ENCODE measurements at places on chromosomes 2 and 18. TPM values are rescaled to one million over a fixed set of nuclear protein-coding genes. Genes with fewer than 3 reads are reported as not detected.

Gene GPR75
- 0.86 TPM for total RNA-seq

Gene PARD6G
- total RNA-seq, result 1.7 TPM

Gene NR4A2
- 1.5 TPM for total RNA-seq

Gene DSG1
- total RNA-seq, result 0.89 TPM

Gene SULT1C4
- 2.7 TPM for total RNA-seq

Gene IL36RN
- not detected for total RNA-seq

Gene POTEJ
- not detected for total RNA-seq

Gene AMER3
- not detected for total RNA-seq

Gene REG1B
- not detected for total RNA-seq

Gene PSMD14
- total RNA-seq, result 42.8 TPM

Gene PLEKHH2
- 1.2 TPM for total RNA-seq

Gene POTEE
- not detected for total RNA-seq

Gene ASB18
- total RNA-seq, result 4.5 TPM

Gene INO80B
- 19.6 TPM for total RNA-seq

Gene NPHP1
- 4.5 TPM for total RNA-seq

Gene PSMA8
- 0.48 TPM for total RNA-seq

DNA sequence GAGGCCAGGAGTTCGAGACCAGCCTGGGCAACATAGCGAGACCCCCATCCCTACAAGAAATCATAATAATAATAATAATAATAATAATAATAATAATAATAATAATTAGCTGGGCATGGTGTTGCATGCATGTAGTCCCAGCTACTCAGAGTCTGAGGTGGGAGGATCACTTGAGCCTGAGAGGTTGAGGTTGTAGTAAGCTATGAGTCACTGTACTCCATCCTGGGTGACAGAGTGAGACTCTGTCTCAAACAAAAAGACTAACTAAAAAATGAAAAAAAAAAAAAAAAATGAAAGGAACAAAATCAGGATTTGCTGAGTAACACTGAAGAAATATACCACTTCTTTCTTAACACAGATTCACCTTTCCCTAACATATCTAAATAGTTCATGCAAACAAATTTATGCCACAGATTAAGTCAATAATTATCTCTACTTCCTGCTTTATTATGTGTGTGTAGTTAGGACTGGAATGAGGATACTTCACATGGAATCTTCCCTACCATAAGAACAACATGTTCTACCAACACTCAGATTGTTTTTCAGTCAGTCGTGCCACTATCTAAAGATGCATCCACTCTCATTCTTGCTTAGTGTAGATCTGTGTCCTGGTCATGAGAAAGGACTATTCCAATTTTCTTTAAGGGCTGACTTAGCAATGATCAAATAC lies 928.7 kb downstream of the SLC4A3 start:
- no peak for DNase-seq

DNA sequence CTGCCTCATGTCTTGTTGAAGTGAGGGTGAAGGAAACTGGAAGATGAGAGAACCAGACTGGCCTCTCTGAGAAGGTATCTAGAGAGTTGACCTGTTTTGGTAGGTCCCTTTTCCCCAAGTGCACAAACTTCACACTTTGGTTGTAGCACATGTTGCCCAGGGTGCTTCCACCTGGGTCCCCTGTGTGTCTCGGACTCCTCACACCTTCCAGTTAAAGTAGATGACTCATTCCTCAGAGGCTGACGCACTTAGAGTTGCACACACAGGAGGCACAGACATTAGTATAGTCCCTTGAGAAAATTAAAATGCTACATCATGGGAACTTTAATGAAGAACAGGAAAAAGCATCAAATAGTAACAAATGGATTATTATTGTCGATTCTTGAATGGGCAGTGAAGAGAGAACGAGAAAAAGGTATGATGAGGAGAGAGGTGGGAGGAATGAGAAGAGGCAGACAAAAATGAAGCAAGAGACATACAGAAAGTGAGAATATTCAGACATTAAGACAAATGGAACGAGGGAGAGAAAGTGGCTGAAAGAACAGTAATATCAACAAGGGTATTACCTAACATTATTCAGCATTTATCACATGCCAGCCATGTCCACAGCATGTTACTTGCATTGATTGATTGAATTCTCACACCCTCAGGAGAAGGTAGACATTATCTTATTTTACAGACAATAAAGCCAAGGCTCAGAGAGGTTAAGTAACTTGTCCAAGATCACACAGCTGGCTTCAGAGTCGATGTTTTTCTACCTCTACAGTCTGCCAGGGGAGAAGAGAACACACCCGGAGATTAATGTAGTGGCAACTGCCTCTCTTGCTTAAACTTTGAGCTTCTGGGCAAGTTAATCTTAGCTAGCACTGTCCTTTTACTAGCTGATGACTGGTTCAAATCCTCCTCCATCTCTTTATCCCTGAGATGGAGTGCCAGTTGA lies 68.6 kb downstream of the FHOD3 start:
- DNase-seq, result no peak

DNA sequence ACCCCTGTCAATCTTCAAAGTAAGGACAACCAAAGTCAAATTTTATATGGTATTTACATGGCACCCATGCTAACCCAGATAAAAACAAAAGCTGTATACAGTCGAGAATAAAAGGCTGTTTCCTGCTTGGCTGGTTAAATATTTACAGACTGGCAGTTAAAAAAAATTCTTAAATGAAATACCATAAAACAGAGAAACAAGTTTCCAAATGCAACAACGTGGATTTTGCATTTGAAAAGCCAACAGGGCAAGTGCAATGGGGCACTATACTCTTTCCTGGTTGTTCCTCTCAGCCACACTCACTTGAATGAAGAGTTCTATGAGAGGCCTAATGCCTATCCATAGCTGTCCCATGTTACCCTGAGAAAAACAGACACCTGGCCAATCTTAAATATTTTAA lies 6.1 kb upstream of the NR4A2 start:
- no peak for DNase-seq

DNA sequence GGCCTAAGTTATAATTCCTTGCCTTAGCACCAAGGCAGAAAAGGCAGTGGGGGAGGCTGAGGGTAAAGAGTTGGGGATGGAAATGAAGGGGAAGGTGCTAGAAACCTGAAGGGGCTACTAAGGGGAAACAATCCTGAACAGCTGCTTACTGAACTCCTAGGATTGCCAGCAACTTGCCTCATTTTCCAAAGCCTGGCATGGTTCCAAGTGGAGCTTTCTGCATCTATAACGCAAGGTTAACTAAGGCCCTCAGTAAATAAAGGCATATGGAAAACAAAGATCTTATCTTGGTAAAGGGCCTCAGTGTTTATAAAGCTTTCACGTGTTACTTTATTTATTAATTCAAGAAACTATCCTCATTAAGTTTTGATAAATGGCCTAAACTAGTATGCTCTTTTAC lies 10.9 kb downstream of the MEP1B start:
- DNase-seq, result no peak

DNA sequence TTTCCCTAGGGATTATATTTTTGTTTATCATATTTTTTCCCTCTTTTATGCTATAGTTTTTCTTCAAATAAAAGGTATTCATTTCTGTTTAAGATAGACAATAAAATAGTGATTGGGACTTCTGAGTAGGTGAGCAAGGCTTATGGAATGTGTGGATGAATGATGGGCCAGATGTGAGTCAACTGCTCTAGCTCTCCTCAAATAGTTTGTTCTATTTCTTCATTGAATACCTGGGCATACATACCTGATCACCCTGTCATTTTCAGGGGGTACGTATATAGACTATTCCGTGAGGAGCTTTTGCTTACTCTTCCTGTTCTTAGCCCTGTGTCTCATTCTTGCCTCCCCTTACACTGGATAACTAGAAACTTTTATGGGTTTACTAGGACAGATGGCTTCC lies 41.9 kb downstream of the BABAM2 start:
- no peak for DNase-seq

- DNase-seq, result peak; percentile 83
These were observed 16.9 kb downstream of the INPP4A start for GRCh38 chr2:98461498-98462049.

DNA sequence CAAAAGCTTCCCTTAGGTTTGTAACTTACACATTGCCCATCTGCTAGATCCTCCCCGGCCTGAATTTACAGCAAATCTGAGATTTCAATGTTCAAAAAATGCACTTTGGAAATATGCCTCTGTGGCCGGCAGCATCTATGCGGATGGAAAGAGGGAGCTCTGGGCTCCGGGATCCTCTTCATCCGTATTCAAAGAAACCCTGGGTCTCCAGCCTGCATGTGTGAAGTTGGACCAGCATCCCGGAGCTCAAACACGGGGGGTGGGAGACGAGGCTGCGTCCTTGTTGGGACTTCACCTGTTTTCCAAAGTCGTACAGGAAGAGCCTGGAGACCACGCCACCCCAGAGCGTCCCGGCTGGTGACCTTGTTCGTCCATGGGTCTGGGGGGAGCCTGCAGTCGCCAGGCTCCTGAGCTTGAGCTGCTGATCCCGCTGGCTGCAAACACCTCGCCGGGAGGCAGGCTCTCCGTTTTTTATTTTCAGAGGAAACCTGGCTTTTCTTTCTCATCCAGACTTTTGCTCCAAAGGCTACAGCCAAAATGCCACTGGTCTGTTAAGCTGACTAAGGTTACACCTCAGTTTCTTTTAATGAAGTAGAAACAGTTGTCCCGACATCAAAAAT lies 77.4 kb downstream of the PTGR3 start:
- no peak for DNase-seq

GRCh38 chr2:37215250-37215649 lies 16.1 kb downstream of the CEBPZ start:
- no peak for DNase-seq

GRCh38 chr2:56682397-56682760 lies 498.6 kb downstream of the CCDC85A start:
- no peak for DNase-seq

DNA sequence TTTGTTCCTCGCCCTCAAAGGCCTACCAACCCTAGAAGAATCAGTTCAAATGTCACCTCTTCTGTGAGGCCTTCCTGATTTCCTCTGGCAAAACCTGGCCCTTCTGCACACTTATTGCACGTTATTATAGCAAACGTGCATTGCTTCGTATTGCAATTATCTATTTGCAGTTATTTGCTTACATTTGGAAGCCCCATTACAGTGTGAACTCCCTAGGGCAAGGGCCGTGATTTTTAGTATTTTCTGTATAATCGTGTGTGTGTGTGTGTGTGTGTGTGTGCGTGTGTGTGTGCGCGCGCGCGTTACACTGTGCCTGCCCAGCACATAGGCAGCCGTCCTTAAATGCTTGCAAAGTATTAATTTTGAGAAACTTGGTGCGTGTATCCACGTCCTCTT lies 460 bp upstream of the SEMA4F start:
- DNase-seq, result no peak

DNA sequence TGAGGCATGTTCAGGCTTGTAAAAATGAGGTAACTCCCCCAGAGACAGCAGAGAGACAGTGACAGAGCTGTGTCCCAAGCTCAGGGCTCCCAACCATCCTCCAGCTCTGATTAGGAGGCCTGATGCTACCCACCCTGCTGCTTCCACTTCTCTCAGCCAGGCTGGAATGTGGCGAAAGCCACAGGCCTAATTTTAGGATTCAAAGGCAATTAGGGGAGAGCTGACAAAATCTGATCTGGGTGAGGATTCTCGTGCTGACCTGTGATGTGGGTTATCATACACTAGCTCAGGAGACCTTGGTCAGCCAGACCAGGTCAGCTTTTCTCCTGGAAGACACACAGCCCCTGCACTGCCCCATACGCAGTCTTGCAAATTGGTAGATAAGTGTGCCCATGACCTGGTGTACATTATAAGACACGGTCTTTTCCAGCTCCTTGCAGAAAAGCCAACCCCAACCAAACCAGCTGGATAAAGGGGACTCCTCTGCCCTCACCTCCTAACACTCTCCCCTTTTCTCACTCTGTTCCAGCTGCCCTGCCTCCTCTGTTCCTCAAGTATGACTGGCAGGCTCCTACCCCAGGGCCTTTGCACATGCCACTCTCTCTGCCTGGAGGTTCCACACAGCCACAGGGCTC lies 225.9 kb downstream of the MGAT5 start:
- no peak for DNase-seq

GRCh38 chr2:20419007-20419576 lies 27.8 kb upstream of the RHOB start:
- DNase-seq, result peak; percentile 67

DNA sequence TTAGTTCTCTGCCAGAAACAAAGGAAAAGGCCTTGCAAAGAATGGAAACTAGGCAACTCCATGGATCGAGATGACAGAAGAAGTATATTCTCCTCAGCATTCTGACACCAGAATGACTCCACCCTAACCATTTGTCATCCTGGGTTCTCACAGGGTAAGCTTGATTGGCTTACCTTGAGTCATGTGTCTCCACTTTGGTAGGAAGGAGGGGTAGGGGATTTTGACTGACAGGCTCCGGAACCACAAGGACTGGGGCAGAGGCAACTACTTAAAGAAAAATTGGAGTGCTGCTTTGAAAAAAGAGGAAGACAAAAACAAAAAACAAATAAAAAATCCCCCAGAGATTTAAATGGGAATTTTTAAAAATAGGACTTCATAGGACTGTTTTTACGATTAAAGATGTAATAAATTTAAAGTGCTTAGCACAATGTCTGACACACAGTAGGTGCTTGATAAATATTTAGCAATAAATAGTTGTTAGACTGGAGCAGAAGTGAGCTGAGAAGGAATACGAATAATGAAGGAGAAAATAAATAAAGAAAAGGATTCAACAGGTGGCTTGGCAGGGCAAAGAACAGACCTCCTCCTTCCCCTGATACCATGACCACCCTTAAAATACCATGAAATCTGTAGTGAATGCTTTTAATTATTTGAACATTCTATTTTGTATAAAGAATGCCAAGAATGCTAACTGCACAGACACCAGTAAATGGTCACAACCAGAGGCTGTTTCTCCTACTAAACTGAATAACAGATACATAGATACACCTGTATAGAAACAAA lies 230.2 kb downstream of the CDCA7 start:
- no peak for DNase-seq

DNA sequence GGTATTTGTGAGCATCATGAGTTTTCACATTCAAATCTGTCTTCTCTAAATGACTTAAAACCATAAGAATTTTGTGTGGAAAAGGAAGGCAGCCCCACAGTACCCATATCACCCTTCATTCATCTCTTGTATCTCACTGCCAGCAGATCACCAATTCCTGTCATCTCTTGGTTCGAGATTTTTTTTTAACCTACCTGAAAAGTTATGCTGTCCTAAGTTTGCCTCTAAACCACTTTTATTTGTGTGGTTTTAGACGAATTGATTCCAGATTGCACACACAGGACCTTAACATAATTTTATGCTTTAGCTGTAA lies 32.0 kb downstream of the ABCG5 start:
- DNase-seq, result no peak

- no peak for DNase-seq
These were observed 155.8 kb upstream of the LRP1B start for GRCh38 chr2:142286618-142287017.

DNA sequence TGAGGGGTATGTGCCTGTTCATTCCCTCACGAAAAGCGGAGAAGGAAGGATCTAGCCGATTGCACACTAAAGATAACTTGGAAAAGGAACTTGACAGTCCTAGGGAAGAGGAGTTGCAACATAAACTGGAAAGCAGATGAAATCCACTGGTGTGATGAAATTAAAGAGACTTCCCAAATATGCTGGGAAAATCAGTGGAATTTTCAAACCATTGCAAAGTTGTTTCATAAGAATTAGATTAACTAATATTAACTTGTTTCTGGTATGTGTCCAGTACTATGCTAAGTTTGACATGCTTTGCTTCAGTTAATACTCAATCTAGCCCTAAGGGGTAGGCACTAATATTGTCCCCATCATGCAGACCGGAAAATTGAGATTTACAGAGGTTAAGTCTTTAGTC lies 222.7 kb downstream of the IKZF2 start:
- no peak for DNase-seq
